ENCODE measurements at places on chromosomes 12 and 14.

DNA sequence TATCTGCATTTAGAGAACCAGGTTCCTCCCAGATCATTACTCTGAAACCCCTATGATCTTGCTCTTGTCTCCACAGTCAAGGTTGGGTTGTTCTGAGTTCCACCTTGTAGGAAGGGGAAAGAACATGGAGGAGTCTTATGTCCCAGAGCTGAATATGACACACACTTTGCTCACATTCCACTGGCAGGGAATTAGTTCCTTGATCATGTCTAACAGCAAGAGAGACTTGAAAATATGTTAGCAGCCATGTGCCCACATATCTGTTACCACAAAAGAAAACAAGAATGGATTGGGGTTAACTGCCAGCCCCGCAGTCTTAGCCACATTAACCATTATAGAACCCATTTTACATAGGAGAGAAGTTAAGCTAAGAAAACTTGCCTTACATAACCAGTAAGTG lies 71.1 kb upstream of the MDM1 start:
- no peak for DNase-seq

- no peak for DNase-seq
Measured at GRCh38 chr12:6736754-6737153, 12.9 kb downstream of the COPS7A start.

DNA sequence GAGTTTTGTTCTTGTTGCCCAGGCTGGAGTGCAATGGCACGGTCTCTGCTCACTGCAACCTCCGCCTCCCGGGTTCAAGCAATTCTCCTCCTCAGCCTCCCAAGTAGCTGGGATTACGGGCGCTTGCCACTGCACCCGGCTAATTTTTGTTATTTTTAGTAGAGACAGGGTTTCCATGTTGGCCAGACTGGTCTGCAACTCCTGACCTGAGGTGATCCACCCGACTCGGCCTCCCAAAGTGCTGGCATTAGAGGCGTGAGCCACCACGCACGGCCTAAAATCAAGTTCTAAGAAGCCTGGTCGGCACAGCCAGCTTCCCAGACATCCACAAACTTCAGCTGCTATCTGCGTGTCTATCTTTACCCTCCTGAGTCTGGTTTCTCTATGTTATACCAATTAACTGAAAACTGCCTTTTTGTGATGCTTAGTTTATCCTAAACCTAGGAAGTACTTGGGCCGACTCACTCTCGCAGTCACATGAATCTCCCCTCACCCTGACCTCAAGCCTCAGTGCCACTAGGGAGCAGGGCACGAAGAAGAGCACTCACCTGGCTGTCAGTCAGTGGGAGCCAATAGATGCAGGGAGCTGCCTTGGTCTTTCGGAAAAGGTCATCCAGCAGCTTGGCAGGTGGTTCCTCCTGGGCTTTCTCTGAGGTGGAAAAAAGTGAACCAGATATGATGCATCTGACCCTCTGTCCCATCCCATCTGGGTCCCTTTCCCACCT lies 3.4 kb upstream of the CDH24 start:
- DNase-seq, result no peak

- DNase-seq, result no peak
Measured at GRCh38 chr12:72777806-72778205, 505.6 kb downstream of the TRHDE start.

DNA sequence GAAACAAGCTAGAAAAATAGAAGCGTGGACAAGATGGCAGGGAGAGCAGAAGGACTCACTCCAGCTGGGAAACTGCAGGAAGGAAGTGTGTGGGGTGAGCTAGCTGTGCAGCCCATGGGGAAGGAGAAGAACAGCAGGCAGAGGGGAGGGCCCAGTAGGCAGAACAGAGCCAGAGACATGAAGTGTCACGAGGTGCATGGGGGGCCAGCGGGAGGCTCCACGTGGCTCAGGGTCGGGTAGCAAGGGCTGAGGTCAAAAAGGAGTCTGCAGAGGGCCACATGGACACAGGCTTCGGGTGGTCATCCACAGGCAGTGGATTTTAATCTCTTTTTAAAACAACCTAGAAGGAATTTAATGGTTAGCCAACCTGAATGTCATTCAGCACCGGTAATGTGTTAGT lies 669.0 kb downstream of the BCL11B start:
- DNase-seq, result no peak
